Uterus (tissue), 4 donors: ENCODE measurements at places on chromosomes 7 and 10.

GRCh38 chr10:85542936-85543730, 823.5 kb downstream of the GRID1 start:
- DNase-seq: no peak

DNA sequence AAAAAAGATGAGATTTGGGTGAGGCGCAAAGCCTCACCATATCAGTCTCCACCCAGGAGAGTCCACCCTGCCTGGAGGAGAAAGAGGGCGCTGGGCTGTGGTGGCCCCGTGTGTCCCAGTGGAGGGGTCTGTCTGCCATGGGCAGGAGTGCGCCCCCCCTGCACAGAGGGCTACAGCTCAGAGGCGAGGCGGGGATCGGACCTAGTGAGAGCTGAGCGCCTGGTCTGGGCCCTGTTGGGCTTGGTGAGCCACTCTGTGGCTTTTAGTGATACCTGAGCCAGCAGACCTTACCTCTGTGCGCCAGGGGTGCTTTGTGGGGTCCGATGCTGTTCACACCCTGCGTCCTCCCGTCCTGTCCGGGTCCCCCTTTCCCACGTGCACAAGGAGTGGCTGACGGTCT, 25.9 kb upstream of the GNA12 start:
- DNase-seq: no peak

- DNase-seq: no peak
Measured at GRCh38 chr7:74501298-74501697, 47.6 kb downstream of the GTF2IRD1 start.

DNA sequence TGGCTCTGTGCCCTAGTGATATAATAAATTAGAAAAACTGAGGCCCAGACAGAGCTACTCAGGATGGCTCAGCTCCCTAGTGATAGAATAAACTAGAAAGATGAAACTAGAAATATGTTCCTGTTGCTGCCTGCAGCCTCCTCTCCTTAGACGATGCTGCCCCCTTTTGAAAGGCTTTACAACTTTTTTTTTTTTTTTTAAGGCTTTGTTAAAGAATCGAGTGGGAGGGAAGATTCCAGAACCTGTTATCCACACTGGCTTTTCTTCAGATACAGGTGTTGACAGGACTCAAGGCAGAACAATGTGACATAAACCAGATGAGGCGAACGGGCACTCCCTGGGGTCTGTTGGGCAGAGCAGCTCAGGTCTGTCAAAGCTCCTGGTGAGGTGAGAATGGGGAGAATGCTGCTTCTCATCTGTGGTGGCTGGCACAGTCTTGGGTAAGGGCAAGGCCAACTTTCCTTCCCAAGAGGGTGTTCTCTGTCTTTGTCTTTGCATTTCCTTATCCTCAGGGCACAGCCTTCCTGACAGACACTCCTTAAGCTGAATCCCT, 175.1 kb downstream of the COBL start:
- no peak for DNase-seq

DNA sequence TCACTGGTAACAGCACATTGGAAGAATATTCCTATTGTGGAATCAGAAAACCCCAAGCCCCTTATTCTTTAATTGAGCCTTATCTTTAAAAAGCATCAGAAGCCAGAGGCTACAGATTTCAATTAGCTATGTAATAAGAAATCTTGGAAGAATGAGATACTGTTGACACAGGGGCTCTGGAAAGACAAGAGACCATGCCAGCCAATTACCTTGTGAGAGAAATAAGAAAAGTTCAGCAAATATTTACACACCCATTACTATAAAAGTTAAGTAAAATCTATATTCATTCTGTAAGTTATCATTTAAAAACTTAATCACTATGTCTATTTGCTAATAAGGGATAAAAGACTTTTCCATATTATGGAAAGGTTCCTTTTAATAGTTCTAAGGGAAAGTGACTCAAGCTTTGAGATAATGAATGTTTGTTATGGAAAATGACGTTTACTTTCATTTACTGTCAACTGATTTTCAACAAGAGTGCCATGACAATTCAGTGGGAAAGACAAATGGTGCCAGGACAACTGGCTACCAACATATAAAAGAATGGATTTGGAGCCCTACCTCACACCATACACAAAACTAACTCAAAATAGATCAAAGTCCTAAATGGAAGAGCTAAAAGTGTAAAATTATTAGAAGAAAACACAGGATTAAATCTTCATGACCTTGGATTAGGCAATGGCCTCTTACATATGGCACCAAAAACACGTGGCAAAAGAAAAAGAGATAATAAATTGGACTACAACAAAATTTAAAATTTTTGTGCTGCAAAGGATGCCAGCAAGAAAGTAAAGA, 28.3 kb downstream of the ZFAND2A start:
- no peak for DNase-seq

DNA sequence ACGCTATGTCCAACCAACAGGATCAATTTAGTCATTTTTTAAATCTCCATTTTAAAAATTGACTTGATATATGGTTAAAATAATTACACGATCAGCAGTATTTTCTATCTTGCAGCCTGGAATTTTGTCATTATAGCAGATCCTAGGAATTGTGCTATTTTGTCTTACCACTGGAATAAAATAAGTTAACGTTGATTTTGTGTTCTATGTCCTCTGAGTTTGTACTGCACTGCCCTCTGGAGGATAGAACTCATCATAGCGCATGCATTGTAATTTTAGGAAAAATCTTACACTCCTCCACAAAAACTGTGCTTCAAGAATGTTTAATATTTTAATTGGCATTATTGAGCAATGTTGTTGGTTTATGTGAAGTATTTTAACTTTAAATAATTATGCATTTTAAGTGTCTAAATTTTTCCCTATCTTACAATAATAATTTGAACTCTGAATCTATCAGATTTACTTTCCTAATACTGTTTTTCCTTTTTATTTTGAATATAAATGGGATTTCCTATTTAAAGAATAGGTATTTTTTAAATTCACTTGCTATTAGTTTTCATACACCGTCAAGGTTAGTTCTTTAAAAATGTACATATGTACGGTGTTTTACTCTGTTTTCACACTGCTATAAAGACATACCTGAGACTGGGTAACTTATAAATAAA, 220.1 kb downstream of the PPP1R3A start:
- no peak for DNase-seq

DNA sequence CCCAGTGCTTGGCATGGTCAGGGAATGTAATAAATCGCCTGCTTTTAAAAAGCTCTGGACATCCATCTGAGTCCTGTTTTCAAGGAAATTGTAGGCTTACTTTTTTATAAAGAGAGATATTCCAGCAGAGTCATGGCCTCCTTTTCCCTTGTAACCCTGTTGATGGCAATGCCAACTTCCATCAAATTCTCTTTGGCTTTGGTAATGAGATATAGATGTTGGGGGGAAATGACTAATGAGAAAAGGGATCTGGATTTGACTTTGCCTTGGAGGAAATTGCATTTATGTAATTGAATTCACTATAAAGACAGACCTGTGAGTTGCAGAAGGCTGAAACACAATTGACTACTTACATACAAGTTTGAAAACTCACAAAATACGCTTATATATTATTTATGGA, 347.5 kb downstream of the GPR158 start:
- DNase-seq: no peak

DNA sequence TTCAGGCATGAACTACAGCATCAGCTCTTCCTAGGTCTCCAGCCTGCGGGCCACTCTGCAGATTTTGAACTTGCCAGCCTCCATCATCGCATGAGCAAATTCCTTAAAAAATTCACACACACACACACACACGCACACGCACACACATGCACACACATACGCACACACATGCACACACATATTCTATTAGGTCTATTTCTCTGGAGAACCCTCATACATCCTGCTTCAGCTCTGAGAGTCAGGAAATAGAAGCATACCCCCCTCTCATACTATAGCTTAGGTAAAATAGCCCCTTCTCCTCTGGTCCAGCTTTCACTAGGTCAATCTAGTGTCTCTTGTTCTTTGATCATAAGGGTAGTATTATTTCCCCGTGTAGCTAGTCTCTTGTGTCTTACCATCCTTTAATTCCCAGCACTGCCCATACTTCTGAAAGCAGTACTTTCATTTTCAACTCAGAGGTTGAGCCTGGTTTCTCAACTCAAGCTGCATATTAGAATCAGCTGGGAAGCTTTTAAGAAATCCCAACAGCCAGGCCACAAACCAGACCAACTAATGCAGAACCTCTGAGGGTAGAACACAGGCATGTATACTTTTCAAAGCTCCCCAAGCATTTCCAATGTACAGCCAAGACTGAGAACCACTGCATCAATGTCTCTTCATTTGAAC, 30.9 kb upstream of the ITGB8 start:
- no peak for DNase-seq

GRCh38 chr7:112515989-112516388, 35.2 kb downstream of the LSMEM1 start:
- DNase-seq: no peak

DNA sequence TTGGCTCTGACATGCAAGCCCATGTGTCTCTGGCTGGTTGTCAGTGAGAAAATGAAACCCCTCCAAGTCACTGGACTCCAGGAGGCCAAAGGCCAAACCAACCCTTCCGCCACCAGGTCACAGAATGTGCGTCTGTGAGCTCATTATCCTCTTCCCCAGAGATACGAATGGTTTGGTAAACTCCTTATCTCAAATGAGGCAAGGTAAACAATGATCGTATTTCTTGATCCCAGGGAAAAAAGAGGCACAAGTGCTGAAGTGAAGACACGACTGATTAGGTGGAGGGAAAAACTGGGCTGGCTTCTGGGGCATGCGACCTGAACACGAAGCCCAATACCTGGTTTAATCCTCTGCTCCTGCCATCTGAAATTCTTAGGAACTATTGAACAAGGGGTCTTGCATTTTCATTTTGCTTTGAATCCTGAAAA, 70.6 kb upstream of the ARID5B start:
- DNase-seq: no peak

DNA sequence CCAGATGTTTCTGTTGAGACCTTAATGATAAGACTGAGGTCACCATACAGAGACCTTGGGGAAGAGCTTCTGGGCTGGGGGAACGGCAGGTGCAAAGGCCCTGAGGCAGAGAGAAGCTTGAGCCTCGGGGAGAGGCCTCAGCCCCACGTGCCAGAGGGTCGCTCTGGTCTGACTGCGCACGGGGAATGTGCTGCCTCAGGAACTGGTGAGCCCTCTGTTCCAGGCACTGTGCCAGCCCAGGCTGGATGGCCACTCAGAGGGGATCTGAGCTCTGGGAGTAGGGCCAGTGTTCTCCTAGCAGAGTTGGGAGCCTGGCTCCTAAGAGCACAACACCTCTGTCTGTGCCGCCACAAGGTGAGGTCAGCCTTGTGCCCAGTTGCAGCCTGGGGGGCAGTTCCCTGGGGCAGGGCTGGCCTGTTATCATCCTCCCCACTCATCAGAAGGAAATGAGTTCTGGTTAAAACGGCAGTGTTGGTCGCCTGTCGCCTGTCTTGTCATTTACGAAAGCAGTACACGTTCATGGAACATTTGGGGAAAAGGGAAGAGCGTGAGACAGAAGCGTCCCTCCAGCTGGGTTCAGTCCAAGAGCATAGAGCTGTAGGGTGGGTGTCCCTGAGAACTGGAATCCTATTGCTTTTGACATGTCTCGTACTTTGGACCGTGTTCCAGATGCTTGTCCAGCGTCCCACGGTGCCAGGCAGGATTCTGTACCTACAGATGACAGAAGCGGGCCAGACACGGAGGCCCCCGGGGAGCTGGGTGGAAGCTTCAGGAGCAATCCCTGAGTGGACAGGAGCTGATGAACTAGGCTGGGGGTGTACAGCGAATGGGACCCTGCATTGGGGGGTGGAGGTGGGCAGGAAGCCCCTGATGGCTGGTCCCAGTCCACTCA, 4.3 kb downstream of the TTYH3 start:
- no peak for DNase-seq

GRCh38 chr10:88608052-88608732, 21.6 kb downstream of the LIPJ start:
- DNase-seq: no peak

DNA sequence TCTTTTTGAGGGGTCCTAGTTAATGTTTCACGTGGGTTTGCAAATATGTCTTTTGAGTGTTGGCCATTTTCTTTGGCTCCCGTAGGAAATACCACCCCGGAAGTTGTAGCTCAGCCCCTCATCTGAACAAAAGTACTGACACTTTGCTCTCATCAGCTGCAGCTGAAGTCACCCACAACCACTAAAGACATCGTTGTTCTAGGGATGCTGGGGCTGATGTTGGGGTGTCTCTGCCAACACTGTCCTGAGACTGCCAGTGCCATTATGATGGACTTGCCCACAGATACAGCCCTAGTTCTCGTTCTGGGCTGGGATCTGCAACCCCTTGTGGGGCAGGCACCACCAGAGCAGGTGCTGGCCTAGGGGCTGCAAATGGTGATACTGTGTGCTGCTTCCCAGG, 82.6 kb upstream of the ARHGAP21 start:
- no peak for DNase-seq

GRCh38 chr7:41882745-41883420, 180.0 kb upstream of the INHBA start:
- no peak for DNase-seq

- no peak for DNase-seq
Measured at GRCh38 chr10:4776234-4776638, 49.8 kb upstream of the AKR1E2 start.

GRCh38 chr7:84780158-84781124, 406.4 kb downstream of the SEMA3D start:
- no peak for DNase-seq

- DNase-seq: no peak
Measured at GRCh38 chr7:152307902-152308301, 127.9 kb downstream of the KMT2C start.

DNA sequence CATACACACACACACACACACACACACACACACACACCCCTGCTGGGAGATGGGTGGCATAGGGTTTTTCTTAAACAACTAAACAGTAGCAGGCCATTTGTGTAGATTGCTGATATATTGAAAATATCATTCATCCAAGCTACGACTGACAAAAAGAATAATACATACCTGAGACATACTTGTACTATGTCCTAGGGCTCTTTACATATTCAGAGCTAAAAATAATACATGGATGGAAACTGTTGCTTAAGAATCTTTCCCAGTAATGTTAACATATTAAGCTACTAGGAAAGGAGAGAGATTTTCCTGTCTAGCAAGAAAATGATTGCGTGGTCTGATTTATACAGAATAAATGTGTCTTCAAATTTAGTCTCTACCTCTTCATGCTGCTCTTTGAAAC, 40.2 kb upstream of the TUBB8 start:
- no peak for DNase-seq

GRCh38 chr7:29881724-29882123, 75.4 kb downstream of the WIPF3 start:
- no peak for DNase-seq

DNA sequence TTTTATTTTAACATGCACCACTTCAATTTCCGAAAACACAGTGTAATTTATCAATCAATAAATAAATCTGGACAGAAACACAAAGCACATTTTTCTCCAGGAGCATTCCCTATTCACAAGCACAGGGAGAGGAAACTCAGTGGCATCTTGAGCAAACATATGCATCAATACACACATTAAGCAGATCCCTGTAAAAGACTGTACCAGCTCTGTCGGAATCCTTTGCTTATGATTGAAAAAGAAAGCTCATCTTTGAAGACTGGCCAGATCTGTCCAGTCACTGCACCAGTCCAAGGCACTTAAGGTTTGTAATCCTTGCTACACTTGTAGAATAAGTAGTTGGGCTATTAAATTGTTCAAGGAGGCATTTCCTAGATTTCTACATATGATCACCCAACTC, 343.9 kb downstream of the BMPER start:
- no peak for DNase-seq
